ENCODE measurements at places on chromosomes 2 and 18.

- DNase-seq, result peak; percentile 50
Measured at GRCh38 chr2:151757861-151758260, 23.6 kb upstream of the NEB start.

DNA sequence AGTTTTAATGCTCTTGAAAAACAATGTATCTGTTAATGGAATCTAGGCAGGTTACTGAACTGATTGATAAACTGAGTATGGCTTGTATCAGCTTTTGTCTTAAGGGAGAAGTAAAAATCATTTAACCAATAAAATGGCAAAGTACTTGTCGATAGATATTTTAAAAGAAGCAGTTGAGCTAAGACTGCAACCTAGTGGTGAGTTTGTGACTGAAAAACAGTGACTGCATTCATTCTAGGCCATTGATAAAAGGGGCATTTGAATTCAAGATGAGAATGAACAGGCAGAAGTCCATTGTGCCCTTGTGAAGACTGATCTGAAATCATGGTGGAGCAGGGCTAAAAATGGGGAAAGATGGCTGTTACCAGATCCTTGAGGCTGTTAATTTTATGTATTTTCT is 59.4 kb upstream of the MSTN start:
- DNase-seq, result peak; percentile 59

- no peak for DNase-seq
Measured at GRCh38 chr2:132597831-132598230, 72.2 kb downstream of the LYPD1 start.

DNA sequence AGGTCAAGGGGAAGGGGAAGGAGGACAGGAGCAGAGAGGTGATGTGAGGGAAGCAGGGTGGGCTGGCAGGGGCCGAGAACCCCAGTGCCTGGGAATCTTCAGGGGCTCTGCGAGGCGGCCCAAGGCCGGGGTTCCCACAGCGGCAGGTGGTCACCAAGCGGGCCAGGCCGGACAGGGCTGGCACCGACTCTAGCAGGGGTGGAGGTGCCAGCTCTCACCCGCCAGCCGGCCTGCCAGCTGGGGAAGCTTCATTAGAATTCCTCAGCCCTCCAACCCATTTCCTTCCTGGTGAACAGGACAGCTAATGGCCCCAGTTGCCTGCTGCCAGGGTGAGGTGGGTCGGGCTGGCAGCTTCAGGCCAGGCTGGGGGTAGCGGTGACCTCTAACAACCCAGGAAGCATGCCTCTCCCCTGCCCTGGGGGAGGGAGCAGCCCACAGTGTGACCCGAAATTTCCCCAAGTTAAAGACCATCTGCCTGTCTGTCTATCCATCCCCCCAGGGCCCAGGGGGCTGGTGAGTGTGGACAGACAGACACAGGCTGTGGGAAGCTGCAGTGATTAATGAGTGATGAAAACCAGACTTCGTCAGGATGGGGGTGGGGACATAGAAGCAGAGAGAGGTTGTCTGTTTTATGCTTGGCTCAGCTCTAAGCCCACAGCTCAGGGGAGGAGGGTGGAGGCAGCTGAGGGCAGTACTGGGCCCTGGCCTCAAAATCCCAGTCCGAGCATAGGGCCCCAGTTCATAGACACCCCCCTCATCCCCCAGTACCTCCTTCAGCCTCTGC is 144.1 kb downstream of the ZFP36L2 start:
- DNase-seq, result peak; percentile 82

DNA sequence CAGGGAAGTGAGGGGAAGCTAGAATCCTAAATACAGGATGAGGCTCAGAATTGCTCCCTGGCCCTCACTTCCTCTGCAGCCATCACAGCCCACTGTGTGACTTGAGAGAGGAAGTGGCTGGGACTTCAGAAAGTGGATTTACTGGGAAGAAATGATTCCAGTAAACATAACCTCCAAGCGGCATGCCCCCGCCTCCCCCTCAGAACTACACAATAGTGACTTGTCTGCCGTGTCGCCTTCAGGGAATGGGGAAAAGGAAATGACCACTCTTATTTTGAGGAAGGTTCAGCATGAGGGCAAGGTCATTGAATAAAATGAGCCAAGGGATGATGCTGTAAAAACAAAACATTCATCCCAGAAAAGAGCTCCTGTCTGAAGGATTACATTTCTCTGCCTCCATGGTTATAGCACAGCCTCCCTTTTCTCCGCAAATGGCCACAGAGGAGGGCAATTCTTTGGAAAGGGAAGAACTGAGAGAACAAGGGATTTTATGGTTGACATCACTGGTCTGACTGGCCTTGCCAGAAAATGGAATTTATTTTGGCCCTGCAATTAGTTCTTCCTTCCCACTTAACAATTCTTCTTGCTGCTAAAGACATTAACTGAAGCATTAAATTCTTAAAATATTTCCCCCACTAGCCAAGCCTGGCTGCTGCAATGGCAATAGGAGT is 78.9 kb upstream of the DAPL1 start:
- DNase-seq, result peak; percentile 66

- no peak for DNase-seq
Measured at GRCh38 chr2:208245746-208246145, 9.1 kb downstream of the IDH1 start.

GRCh38 chr2:19648583-19648982 is 253.2 kb downstream of the TTC32 start:
- no peak for DNase-seq

DNA sequence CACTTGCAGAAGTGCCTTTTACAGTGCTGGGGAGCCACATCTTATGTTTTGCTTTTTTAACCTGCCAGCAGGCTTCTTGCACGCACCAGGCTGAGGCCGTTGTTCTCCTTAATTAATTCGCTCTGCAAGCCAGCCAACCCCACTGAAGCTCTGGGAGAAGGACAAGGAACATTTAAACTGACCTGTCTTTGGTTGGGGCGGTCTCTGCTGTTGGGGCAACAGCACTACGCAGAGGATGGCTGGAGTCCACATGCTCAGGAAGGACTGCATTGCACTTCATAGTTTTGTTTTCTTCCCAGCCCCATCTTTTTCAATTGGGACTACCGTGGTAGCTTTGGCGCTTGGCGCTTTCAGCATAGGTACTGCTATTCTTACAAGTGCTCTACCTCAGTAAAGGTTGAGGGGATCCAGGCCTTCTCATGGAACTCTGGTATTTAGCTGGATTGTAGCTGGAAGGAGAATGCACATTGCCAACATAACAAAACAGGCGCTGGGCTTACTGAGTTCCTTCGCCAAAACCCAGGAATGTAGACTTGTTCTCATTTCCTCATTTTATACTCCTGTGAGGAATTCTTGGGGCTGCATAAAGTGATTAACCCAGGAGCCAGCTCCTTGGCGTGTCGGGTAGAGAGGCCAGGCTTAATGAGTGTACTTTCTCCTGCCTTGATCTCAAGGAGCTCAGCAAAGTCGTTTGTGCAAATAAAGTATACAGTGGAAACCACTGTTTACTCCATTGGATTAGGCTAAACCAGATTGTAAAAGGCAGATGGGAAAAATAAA is 146.2 kb downstream of the PRKCE start:
- no peak for DNase-seq

- DNase-seq, result no peak
Measured at GRCh38 chr18:23572012-23572411, 14.3 kb downstream of the NPC1 start.

DNA sequence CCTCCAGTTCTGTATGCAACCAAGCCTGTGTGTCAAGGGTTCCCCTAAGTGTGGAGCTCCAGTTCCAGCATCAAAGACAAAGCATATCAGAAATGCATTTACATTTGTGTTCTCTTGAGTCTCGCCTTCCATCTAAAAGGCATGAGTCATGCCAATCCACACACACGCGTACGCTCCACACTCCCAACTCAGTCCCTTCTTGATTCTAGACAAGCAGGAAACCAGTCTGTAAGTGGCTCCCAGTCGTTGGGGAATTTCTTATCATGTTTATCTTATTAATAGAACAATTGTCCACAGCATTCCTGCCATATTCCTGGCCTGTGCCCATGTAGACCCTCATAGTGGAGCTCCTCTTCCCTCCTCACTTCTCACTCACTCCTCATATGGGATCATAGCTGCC is 86.4 kb upstream of the SLC35G4 start:
- DNase-seq, result peak; percentile 9

DNA sequence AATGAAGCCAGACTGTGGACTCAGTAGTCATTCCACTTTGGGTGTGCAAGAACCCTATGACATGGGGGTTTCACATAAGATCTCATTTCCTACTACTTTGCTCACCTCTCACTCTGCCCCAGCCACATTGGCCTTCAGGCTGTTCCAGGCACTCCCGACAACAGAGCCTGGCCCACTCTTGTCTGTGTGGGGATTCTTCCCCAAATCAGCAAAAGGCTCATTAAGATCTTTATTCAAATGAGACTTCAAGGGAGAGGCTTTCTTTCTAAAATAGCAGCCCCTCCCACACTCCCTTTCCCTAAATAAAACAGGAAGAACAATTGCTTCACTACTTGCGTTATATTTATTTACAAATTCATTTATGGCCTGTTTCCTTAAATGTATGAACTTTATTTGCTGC is 3.5 kb upstream of the CDC42EP3 start:
- DNase-seq, result no peak

DNA sequence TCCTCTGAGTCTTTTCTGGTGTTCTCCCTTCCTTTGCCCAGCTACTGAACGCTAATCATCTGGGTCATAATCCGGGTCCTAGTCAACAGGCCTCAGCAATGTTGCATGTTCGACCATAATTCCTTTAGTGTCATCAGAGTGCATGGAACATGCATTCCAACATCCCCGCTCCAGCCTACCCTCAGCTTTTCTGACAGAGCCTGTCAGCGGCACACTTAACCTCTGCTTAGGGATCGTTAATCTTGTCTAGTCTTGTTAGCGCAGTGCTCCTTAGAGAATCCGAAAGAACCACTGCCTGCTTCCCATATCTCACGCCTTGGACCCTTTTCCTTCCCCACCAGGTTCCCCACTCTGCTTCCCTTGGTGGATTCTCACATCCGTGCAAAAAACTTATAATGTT is 767.9 kb upstream of the ID2 start:
- no peak for DNase-seq

GRCh38 chr2:170739507-170740046 is 24.4 kb downstream of the SP5 start:
- no peak for DNase-seq

GRCh38 chr2:164794432-164795231 is 47.0 kb downstream of the COBLL1 start:
- no peak for DNase-seq

GRCh38 chr2:196171946-196172345 is 568 bp upstream of the STK17B start:
- no peak for DNase-seq

DNA sequence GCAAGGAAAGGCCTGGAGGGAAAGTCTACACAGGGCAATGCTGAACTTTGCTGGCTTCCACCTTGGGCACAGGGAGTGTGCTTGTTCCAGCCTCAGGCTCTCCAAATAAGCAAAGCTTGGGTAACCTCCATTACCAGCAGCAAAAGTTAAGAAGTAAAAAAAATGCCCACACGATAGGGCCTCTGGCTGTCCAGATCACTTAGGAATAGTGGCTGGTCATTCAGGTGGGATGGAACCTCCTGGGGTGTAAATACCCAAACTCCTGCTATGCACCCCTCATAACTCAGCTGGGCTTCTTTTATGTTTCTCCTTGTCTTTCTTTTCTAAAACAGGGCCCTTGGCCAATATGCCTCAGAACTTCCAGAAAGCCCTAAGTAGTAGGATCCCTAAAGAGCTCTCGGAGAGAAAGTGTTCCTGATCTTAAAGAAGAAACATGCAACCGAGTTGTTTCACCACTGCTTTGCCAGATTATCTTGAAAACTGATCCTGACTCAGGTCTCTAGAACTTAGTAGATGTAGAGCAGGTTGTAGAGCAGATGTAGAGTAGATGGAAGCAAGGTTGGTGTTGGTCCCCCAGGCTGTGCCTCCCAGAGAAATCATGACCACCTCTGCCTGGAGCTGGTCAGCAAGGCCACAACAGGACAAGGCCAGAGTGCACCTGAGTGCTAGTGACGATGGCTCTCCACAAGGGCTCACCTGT is 2.0 kb upstream of the OSR1 start:
- DNase-seq, result no peak

GRCh38 chr2:101766871-101767739 is 69.6 kb downstream of the MAP4K4 start:
- peak; percentile 89 for DNase-seq

- DNase-seq, result no peak
Measured at GRCh38 chr18:25425024-25425423, 73.1 kb upstream of the ZNF521 start.

DNA sequence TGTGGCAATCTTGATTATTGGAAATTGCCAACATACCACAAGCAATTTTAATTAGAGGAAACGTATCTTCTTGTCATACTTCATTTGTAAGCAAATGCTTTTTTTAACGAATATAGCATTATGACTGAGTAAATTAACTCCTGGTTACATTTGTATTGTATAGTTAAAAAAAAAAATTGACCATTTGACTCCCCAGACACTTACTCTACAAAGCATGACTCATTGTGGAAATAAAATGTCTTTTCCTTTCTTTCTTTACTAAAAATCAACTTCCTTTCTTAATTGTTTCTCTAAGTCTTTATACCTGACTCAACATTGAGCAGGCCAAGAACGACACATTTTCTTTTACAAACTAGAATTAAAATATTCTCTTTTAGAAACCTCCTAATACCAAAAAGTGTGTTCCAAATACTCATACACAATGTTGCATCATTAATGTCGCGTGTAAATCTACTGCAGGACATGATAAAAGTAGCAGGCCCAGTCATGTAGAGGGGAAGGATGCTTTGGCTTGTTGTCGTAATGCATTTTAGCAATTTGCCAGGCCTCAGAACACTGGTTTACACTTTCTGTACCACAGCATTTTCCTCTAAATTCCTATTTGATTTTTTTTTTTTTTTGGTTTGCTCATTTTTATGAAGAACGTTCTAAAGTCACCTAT is 349.6 kb upstream of the KCNH7 start:
- DNase-seq, result peak; percentile 43

- no peak for DNase-seq
Measured at GRCh38 chr2:85990084-85990483, 101.3 kb upstream of the ST3GAL5 start.

DNA sequence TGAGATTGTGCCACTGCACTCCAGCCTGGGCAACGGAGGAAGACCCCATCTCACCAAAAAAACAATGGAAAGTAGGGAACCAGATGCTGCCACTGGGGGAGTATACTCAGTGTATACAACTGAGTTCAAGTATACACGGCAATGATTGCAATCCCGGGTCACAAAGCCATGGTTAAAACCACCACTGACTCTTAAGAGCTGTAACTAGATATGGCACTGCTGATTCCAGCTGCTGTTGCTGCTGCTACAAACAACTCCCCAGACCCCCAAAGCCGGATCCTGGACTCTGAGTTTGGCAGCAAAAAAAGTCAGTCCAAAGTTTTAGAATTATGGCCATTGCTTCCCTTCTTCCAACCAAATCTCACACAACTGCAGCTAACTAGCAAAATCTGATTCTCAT is 43.7 kb upstream of the COX7A2L start:
- DNase-seq, result no peak

GRCh38 chr2:109277406-109277805 is 148.4 kb downstream of the SH3RF3 start:
- no peak for DNase-seq

GRCh38 chr2:230879271-230879882 is 14.6 kb downstream of the ITM2C start:
- DNase-seq, result no peak

GRCh38 chr2:238135601-238136150 is 2.8 kb upstream of the KLHL30 start:
- DNase-seq, result no peak

GRCh38 chr2:157468931-157469708 is 25.2 kb upstream of the CYTIP start:
- no peak for DNase-seq

All from lung microvascular endothelial cell (primary cell).